ENCODE measurements at places on chromosomes 16 and 17.

GRCh38 chr16:66315210-66315825 is 51.2 kb upstream of the CDH5 start:
- peak; percentile 82 for DNase-seq
- H3K4me3 ChIP-seq: no peak overlapping the region
- no peaks in the 10 kb centered on the region for H3K4me1 ChIP-seq
- no peaks in the 10 kb centered on the region for H3K27me3 ChIP-seq
- no peaks in the 10 kb centered on the region for H3K36me3 ChIP-seq

GRCh38 chr16:68420366-68420942 is 27.9 kb downstream of the SMPD3 start:
- DNase-seq: no peak
- H3K4me3 ChIP-seq: no peak overlapping the region
- H3K27me3 ChIP-seq: no peaks in the 10 kb centered on the region
- no peaks in the 10 kb centered on the region for H3K36me3 ChIP-seq

DNA sequence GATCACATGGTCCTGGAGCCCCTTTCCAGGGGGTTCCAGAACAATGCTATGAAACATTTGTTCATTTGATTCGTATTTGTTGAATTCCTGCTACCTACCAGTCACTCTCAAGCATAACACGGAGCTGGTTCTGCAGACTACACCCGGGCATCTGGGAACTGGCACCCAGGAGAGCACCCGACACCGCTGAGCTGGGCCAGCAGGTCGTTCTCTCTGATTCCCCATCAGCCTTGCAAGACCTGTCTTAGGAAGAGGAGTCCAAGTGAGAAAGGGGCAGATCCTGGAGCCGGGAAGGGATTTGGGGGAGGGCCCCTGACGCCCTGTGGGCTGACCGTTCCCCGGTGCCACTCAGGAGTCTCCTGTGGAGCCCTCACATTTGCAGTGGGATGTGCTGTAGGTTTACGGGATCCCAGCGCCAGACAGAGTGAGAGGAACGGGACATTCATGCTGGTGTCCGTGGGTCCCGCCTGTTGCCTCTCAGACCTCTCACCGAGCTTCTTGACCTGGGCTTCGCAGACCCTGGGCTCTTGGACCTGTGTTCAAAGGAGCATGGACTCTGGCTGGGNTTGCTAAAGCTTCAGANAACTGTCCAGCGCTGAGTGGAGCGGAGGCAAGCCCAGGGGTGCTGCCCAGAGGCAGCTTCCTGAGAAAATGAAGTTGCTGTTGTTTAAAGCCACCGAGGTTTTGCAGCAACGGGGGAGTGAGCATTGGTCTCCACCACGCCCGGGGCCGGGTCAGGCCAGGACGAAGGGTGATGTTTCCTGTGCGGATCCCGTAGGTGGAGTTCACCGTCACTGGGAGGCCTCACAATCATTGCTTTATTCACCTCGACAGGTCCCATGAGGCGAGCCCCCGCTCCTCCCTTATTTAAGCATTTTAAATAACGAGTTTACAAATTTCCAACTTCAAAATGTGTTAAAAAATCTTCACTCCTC is 49.2 kb downstream of the METRNL start:
- DNase-seq: peak; percentile 58
- H3K27me3 ChIP-seq: no peaks in the 10 kb centered on the region
- H3K4me3 ChIP-seq: no peak overlapping the region
- H3K27ac ChIP-seq: no peak overlapping the region
- no peaks in the 10 kb centered on the region for H3K36me3 ChIP-seq
- H3K4me1 ChIP-seq: no peaks in the 10 kb centered on the region

DNA sequence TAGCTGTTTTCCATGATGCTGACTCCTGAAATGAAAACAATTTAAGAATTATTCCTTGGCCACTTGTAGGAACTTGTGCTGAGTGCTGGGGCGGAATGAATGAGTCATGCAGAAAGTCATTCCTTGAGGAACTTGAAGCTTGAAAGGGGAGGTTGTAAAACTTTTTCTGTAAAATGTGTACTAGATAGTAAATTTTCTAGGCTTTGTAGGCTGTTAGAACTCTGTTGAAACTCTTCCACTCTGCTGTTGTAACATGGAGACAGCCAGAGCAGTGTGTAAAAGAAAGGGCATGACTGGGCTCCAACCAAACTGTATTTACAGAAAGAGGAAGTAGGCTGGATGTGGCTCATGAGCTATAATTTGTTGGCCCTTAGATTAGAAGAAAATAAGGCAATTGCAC is 46.1 kb downstream of the ABCA8 start:
- H3K4me3 ChIP-seq: no peak overlapping the region
- H3K27ac ChIP-seq: peak overlapping the region; percentile 70
- no peaks in the 10 kb centered on the region for H3K27me3 ChIP-seq
- no peak for DNase-seq
- H3K36me3 ChIP-seq: no peaks in the 10 kb centered on the region

DNA sequence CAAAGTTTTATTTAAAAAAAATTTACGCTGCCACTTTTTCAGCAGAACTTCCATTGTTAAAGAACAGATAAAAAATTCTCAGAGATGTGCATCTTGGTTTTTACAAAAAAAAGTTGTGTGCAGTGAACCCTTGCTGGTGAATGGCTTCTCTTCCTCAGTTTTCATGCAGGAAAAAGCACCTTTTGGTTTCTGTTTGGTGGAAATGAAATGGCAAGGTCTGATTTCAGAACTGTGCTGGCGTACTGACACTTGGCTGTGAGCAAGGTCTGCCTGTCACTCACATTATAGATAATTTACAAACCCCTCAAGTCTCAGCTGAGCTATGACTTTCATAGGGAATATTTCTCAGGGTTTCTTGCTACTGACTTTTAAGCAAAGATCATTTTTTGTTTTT is 5.7 kb upstream of the SALL1 start:
- H3K36me3 ChIP-seq: no peaks in the 10 kb centered on the region
- H3K4me1 ChIP-seq: peaks cover 6% of the 10 kb centered on the region
- H3K27me3 ChIP-seq: peaks cover 8% of the 10 kb centered on the region
- no peak for DNase-seq

- H3K4me3 ChIP-seq: peak overlapping the region; percentile 99
- no peaks in the 10 kb centered on the region for H3K27me3 ChIP-seq
- H3K27ac ChIP-seq: peak overlapping the region; percentile 96
- H3K4me1 ChIP-seq: no peaks in the 10 kb centered on the region
- H3K36me3 ChIP-seq: peaks cover 30% of the 10 kb centered on the region
Measured at GRCh38 chr17:48909783-48910182, 1.6 kb downstream of the UBE2Z start.

- no peak overlapping the region for H3K4me3 ChIP-seq
- H3K27me3 ChIP-seq: no peaks in the 10 kb centered on the region
- H3K27ac ChIP-seq: no peak overlapping the region
- peaks cover 4% of the 10 kb centered on the region for H3K36me3 ChIP-seq
- peaks cover 18% of the 10 kb centered on the region for H3K4me1 ChIP-seq
Measured at GRCh38 chr17:10699856-10700255, 2.5 kb downstream of the ADPRM start.

DNA sequence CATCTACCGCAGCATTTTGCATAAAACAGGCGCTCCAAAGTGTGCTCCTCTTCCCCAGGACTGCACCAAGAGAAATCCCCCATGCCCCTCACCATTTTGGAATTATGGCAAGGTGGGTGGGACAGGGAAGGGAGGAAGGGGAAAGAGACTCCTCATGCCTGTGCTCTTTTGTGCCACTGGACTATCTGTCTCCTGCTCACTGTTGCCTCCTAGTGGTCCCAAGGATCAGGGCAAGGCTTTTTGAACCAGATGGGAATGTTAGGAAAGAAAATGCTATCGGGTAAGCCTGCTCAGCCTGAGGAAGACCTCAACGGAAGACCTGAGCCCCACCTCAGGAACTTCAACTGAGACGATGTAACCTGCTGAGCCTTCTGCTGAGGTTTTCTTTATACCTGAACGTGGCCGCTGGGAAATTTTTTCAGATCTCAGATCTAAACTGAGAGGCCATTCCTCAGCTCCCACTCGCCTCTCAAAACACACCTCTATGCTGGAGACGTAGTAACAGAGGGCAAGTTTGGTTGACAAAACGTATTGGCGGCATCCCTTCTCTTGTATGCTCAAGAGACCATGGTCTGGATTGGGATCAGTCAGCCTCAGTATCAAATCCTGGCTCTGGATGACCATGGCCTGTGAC is 58.3 kb downstream of the SPACA3 start:
- H3K36me3 ChIP-seq: no peaks in the 10 kb centered on the region
- H3K4me3 ChIP-seq: no peak overlapping the region
- DNase-seq: no peak
- H3K27ac ChIP-seq: no peak overlapping the region

DNA sequence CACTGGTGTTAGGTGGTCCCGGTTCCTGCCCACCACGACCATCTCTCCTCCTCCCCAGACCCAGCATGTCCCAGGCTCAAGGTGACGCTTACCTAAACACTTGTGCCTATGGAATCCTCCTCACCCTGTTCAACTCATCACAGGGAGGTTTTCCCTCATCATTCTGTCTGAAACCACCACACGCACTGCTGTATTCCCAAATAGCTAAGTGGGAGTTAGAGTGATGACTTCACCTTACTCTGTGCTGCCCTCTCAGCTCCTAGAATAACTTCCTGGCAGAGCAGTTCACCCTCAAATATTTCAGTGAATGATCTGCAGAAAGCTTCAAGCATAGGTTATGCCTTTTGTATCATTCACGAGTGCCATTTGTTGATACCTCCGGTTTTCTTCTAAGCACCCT is 216.5 kb downstream of the CPPED1 start:
- no peaks in the 10 kb centered on the region for H3K4me1 ChIP-seq
- H3K27me3 ChIP-seq: no peaks in the 10 kb centered on the region
- H3K36me3 ChIP-seq: no peaks in the 10 kb centered on the region
- DNase-seq: no peak
- no peak overlapping the region for H3K4me3 ChIP-seq

GRCh38 chr17:31425282-31426040 is 34.0 kb downstream of the RAB11FIP4 start:
- H3K36me3 ChIP-seq: no peaks in the 10 kb centered on the region
- DNase-seq: no peak
- no peak overlapping the region for H3K4me3 ChIP-seq
- no peaks in the 10 kb centered on the region for H3K4me1 ChIP-seq
- H3K27me3 ChIP-seq: no peaks in the 10 kb centered on the region

DNA sequence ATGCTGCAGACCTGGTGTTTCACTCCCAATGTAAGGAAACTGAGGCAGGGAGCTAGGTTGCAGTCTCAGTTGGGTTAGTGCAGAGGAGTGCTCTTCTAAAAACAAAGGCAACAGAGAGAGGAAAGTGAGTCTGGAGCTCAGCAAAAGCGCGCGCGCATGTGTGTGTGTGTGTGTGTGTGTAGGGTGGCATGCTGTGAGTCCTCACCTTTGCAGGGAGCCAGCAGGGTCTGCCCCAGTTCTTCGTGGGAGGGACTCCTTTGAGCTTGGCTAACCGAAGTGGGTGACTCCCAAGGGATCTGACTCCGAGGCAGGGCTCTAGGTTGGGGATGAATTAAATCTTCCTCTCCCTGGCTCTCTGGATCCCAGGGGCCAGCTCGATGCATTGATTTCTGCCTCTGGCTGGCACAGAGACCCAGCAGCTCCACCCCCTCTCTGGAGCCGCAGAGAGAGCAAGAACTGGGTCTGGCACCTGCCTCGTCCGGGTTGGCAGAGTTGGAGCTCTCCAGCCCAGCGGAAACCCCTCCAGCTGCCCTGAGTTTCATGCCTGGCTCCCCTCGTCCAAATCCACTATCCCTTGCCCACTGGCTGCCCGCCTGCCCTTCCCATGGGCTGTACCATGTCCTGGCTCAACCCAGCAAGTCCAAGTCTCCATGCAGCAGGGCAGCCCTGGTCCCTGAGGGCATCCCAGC is 1.3 kb upstream of the BTBD17 start:
- no peaks in the 10 kb centered on the region for H3K36me3 ChIP-seq
- peaks cover 15% of the 10 kb centered on the region for H3K27me3 ChIP-seq
- H3K27ac ChIP-seq: no peak overlapping the region
- no peak overlapping the region for H3K4me3 ChIP-seq

GRCh38 chr17:48591255-48592056 is 1.4 kb upstream of the HOXB3 start:
- no peak for DNase-seq
- H3K4me3 ChIP-seq: no peak overlapping the region
- H3K4me1 ChIP-seq: peaks cover 5% of the 10 kb centered on the region
- no peak overlapping the region for H3K27ac ChIP-seq

DNA sequence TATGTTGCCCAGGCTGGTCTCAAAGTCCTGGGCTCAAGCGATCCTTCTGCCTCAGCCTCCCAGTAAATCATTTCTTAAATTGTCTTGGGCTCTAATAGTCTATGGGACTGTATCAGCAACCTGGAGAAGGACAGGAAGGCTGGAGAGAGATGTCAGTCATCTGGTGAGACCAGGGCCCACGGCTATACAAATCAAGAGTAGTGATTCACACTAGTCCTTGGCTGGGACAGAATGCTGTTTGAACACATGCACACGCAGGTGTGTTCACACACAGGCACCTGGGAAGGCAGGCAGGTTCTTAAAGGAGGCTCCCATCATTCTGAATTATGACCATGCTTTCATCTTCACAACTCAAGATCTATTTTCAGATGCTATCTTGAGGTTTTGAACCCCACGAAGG is 14.1 kb downstream of the NQO1 start:
- DNase-seq: no peak
- no peaks in the 10 kb centered on the region for H3K27me3 ChIP-seq
- peaks cover 15% of the 10 kb centered on the region for H3K4me1 ChIP-seq
- peaks cover 18% of the 10 kb centered on the region for H3K36me3 ChIP-seq
- H3K4me3 ChIP-seq: no peak overlapping the region

DNA sequence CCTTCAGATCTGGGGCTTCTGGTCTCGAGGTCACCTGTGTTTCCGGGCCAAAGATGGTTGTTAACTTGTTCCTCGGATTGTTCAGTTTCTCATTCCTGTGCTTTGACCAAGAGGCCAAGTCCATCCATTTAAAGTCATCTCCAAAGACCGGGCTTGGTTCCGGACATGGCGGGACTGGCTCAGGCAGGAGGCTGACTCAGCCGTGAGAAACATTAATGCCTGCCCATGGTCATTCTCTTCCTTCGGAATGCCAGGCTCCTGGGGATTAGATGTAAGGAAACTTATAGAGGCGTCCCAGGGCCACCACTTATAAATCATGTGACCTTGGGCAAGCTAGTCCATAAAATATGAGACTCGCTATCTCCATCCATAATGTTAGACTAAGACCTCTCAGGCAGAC is 13.6 kb upstream of the NKD1 start:
- no peak overlapping the region for H3K4me3 ChIP-seq
- no peaks in the 10 kb centered on the region for H3K27me3 ChIP-seq
- H3K36me3 ChIP-seq: no peaks in the 10 kb centered on the region
- H3K4me1 ChIP-seq: no peaks in the 10 kb centered on the region
- DNase-seq: no peak

GRCh38 chr17:42529061-42529460 is 7.0 kb upstream of the NAGLU start:
- no peak overlapping the region for H3K4me3 ChIP-seq
- H3K27me3 ChIP-seq: no peaks in the 10 kb centered on the region
- H3K36me3 ChIP-seq: no peaks in the 10 kb centered on the region
- no peak overlapping the region for H3K27ac ChIP-seq
- H3K4me1 ChIP-seq: peaks cover 7% of the 10 kb centered on the region
- no peak for DNase-seq

GRCh38 chr16:81816793-81817210 is 37.7 kb downstream of the PLCG2 start:
- H3K4me3 ChIP-seq: no peak overlapping the region
- H3K36me3 ChIP-seq: no peaks in the 10 kb centered on the region

GRCh38 chr16:57629516-57630406 is 1.3 kb downstream of the ADGRG1 start:
- DNase-seq: no peak
- no peaks in the 10 kb centered on the region for H3K27me3 ChIP-seq
- H3K4me1 ChIP-seq: peaks cover 5% of the 10 kb centered on the region
- peak overlapping the region; percentile 28 for H3K4me3 ChIP-seq
- H3K27ac ChIP-seq: peak overlapping the region; percentile 12
